ENCODE measurements at places on chromosomes 13 and 19. TPM values are rescaled to one million over a fixed set of nuclear protein-coding genes. Genes with fewer than 3 reads are reported as not detected.

ODAD3 gene
- 0.78 TPM for total RNA-seq

ZNF98 gene
- total RNA-seq = 1.1 TPM

GRCh38 chr19:33393286-33394005 is 19.9 kb downstream of the CEBPG start:
- DNase-seq = no peak

GRCh38 chr13:66273011-66273410 is 957.1 kb downstream of the PCDH9 start:
- DNase-seq = no peak

- DNase-seq = no peak
These were observed 477 bp upstream of the PLEKHF1 start for GRCh38 chr19:29664753-29665214.

GRCh38 chr19:11321191-11322126 is 18.0 kb downstream of the RAB3D start:
- no peak for DNase-seq
